CD4-positive, alpha-beta T cell treated with Interleukin-4 for 1 hour (primary cell): ENCODE measurements at places on chromosomes 5 and 9.

- peak; percentile 63 for DNase-seq
Observed at GRCh38 chr5:150801117-150801927, 22.8 kb downstream of the SMIM3 start.

DNA sequence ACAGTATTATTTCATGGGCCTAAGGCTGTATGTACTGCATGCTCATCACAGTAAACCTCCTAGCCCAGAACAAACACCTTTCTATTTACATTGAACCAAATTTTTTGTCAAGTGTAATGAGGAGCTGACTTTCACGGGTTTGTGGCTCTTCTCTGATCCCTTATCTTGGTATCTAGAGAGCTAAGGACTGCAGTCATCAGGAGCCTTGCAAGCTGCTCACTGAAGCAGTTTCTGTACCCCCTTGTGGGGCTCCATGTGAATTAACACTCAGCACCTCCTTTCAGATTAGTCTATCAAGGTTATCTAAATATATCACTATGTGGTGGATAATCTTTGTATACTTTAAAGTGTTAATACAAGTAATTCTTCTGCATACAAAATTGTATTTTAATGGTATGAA is 108.2 kb downstream of the AUH start:
- DNase-seq: peak; percentile 35

GRCh38 chr5:109421956-109422355 is 12.2 kb upstream of the PJA2 start:
- DNase-seq: no peak

GRCh38 chr9:77883846-77884771 is 147.5 kb downstream of the GNAQ start:
- DNase-seq: no peak

DNA sequence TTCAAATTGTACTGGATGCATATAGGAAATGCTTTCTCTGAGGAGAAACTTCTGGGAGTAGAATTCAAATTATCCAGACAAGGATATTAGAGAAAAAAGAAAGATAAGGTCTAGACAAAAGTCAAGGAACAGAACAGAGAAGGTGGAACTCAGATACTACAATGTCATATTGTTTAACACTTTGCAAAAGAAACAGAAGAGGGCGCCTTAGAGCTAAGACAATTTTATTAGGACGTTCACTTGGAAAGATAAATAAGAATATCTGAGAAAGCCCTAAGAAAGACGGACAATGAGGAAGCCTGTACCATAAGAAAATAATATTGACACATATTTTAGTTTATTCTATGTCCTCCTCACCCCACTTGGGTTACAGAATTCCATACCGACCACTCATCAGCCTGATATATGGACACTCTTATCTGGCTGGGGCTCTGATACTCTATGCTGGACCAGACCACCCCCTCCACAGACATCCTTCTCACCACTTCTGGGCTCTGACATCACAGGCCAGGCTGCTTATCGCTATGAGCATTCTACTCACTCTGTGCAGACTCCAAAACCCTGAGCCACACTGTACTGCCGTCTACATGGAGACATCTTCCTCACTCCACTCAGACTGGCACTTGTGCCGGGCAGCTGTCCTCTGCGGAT is 9.1 kb upstream of the AK3 start:
- peak; percentile 57 for DNase-seq

- no peak for DNase-seq
Observed at GRCh38 chr9:7592321-7593316, 207.0 kb downstream of the DMAC1 start.

GRCh38 chr5:178318382-178318781 is 85.8 kb upstream of the PHYKPL start:
- no peak for DNase-seq

- DNase-seq: no peak
Observed at GRCh38 chr5:135160036-135160675, 126.1 kb upstream of the PITX1 start.

GRCh38 chr5:53936481-53937352 is 373.7 kb downstream of the ARL15 start:
- no peak for DNase-seq

DNA sequence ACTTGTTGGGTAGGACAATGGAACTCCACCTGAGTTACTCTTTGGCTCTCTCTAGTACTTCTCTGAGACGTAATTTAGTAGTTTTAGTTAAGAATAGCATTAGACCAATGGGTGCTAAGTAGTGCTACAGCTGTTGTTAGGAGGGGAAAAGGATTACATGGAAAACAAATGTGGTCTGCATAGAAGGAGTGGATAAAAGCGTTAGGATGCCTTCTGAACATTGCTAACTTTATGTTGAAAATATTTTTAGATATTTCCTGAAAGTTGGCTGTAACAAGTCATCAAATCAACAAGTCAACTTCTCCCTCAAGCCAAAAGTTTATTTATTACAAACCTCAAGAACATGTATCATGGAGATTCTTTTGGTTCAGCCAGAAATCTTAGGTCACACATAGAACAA is 409.5 kb upstream of the MEF2C start:
- no peak for DNase-seq

- no peak for DNase-seq
Observed at GRCh38 chr9:134344068-134344799, 18.0 kb downstream of the RXRA start.

GRCh38 chr5:8517456-8517855 is 648.5 kb downstream of the MTRR start:
- DNase-seq: no peak

GRCh38 chr9:13939701-13940490 is 374.0 kb downstream of the NFIB start:
- no peak for DNase-seq

DNA sequence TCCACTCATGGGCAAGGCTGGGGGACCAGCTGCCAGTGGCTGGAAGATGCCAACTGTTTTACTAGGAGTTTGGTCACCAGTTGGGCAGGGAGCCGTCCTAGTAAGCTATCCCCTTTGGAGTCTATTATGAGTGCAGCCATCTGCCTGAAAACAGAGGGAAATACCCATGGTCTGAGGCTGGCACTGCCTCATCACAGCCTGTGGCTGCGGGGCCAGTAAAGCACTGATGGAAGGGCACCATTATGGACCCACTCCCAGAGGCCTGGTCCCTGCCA is 187.2 kb upstream of the PANK3 start:
- DNase-seq: no peak

DNA sequence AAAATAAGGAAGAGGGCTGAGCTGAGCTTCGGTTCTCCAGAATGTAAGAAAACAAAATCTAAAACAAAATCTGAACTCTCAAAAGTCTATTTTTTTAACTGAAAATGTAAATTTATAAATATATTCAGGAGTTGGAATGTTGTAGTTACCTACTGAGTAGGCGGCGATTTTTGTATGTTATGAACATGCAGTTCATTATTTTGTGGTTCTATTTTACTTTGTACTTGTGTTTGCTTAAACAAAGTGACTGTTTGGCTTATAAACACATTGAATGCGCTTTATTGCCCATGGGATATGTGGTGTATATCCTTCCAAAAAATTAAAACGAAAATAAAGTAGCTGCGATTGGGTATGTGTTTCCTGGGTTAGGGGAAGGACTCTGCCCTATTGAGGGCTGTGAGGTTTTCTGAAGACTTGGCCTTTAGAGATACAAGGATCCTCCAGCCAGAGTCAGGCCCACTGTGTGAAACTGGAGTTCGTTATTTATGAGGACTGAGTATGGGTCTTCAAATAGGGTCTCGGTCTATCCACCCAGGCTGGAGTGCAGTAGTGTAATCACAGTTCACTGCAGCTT is 3.8 kb downstream of the EGR1 start:
- DNase-seq: no peak

DNA sequence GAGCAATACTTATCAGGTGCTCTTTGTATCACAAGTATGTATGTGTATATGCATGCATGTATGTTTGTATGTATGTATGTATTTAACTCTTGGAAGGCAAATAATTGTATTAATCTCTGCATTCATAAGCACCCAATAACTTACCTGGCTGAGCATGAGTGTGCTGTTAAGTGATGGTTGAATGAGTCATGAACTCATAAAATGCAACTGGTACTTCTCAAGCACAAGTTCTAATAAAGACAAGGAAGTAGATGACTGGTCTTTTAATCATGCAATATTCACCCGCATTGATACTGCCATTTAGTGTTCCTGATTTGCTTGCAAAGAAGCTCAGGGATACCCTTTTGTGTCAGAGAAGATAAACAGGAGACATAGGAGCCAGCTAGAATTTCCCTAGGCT is 204.9 kb upstream of the TRPM3 start:
- no peak for DNase-seq

GRCh38 chr9:107809871-107810460 is 320.4 kb upstream of the KLF4 start:
- DNase-seq: no peak

DNA sequence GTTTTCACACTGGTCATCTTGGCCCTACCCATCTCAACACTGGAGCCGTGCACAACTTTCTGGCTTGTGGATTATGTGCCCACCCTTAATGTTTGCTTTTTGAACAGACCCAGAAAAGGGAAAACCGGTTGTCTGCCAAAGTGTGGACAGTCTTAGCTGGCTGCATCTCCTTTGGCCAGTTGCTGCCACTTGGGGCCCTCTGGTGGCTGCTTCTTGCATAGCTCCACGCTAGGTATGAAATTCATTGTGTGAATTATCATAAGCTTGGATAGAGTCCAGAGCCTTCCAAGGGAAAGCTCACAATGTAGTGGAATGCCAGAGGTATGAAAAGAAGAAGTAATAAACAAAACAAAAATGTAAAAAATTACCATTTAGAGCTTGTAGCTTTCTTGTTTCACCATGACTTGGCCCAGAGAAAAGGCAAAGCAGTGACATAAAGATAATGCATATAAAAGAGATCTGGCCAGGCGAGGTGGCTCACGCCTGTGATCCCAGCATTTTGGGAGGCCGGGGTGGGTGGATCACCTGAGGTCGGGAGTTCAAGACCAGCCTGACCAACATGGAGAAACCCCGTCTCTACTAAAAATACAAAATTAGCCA is 12.5 kb upstream of the SLC36A3 start:
- peak; percentile 31 for DNase-seq

DNA sequence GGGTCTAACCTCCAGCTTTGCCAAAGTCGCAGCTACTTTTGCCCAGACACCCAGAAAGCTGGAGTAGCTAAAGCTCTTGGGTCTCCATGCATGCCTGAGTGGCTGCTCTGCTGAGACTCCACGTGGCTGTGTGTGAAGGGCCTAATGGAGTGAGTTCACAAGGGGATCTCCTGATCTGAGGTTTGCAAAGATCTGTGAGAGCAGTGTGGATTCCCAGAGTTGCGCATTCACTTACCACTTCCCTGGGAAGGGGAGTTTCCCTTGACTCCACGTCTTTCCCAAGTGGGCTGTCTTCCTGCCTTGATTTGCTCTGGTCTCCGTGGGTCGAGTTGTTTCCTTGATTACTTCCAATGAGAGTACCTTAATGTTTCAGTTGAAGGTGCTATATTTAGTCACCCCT is 17.6 kb upstream of the CDKN2B start:
- no peak for DNase-seq

- DNase-seq: no peak
Observed at GRCh38 chr5:32030222-32030621, 143.9 kb downstream of the GOLPH3 start.

- no peak for DNase-seq
Observed at GRCh38 chr5:131627207-131627865, 7.7 kb downstream of the RAPGEF6 start.

DNA sequence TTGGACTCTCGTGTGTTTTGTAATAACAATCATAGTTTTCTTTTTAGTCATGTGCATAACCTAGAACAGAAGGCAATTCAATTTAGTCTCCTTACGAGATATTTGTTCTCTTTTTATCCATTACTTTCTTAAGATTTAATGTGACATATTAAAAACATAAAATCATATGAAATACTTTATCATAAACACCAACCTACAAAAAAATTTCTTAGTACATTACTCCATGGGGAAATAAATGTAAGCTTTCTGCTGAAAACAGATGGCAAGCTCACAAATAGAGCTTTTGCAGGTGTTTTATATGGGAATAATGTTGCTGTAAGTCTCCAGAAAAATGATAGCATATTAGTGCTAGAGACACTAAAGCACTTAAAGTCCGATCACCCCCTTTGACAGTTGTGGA is 1035.2 kb upstream of the ARRDC3 start:
- DNase-seq: no peak

DNA sequence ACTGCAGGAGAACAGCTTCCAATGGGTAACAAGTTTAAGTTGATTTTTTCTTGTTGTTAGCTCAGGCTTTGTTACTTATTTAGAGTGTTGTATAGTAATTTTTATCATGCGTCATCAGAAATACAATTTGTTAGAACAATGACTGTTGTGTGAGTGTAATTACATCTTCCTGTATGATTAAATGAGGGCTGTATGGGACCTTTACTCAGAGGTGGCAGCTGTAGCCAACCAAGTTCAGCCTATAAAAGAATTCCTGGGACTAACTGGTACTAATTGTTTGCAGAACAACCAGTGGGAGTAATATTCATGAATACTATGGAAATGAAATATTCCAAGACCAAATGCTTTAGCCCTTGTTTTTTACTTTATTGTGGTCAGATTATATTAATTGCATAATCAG is 30.8 kb upstream of the TJP2 start:
- no peak for DNase-seq

- no peak for DNase-seq
Observed at GRCh38 chr9:23621188-23621587, 204.9 kb downstream of the ELAVL2 start.

GRCh38 chr9:95057101-95057500 is 260.4 kb downstream of the FANCC start:
- no peak for DNase-seq

DNA sequence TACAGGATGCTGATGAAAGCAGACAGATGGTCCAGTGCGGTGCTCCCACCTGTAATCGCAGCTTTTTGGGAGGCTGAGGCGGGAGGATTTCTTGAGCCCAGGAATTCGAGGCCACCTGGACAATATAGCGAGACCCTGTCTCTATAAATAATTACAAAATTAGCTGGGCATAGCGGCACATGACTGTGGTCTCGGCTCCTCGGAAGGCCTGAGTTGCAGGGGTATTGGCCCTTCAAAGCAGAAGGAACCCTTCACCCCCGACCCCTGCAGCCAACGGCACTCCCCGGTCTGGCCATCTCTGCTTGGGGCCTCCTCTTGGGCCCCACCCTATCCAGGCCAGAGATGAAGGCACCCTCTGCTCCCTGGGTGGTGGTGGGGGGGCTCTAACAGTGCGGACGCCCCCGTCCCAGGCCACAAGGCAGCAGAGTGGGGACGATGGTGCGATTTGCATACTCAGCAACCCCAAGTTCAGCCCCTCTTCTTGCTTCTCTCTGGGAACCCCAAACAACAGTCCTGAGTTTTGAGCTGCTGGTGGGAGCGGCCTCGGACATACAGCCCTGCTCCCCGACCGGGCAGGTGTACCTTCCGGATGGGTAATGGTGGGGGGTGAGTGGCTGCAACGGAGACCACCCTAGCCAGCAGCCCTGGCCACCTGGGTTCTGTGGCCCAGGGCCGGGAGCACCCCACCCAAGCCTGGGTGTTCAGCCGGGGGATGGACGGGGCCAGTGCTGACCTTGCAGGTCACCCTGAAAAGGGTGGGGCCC is 50.7 kb downstream of the NACC2 start:
- no peak for DNase-seq

GRCh38 chr5:179620703-179621350 is 2.6 kb downstream of the HNRNPH1 start:
- no peak for DNase-seq

DNA sequence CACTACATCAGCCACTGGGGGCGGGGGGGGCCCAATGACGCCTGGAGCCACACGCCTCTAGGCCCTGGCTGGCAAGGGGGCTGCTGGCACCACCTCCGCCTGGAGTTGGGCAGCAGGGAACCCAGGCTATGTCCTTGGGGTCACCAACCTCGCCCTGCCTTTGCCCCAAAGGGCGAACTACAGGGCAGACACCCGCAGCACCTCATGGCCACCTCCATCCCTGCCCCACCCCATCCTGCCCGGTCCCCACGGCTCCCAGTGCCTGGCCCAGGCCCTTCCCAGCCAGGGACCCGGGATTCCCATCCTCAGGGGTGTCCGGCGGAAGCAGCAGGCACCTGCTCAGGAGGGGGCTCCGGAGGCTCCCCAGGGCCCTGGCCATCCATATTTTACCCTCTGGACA is 37.0 kb downstream of the NACC2 start:
- no peak for DNase-seq
